Immature natural killer cell (primary cell): ENCODE measurements at places on chromosomes 7 and 10. TPM values are rescaled to one million over a fixed set of nuclear protein-coding genes. Genes with fewer than 3 reads are reported as not detected.
A peak's percentile ranks its signal among the peaks of the same experiment; 100 is the strongest.

DNA sequence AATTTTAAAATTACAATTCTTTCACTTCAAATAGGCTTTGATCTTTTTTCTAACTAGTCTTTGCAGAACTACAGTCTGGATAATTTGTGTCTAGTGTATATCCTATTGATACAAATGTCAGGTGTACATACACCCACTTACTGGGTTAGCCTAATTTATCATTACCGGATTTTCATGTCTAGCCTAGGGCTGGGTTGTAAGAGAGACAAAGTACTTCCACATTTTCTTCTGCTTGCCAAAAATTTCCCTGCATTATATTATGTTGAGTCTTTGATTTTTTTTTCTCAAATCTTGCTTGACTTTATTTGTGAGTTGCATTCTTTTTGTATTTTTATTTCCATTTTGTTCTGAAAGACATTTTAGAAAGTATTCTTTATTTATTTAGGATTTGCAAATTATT, 284.8 kb upstream of the FZD8 start:
- no peak overlapping the region for H3K27ac ChIP-seq
- no peak overlapping the region for H3K4me3 ChIP-seq
- no peaks in the 10 kb centered on the region for H3K36me3 ChIP-seq
- peaks cover 2% of the 10 kb centered on the region for H3K27me3 ChIP-seq
- no peak for DNase-seq

DNA sequence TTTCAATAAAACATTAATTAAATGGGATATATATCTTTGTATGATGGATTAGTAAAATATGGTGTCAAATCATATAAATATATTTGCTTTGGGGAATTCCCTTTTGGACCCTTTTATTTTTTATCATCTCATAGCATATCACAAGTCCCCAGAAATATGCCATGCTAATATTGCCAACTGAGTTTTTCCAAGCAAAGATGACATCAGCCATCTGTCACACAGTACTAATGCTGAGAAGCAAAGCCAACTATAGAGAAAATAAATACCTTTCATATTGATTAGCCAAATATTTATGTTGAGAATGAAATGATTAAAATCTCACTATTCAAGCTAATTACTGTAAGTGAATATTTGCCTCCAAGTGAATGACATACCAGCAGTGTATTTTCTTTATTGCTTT, 575.3 kb downstream of the ETV1 start:
- no peaks in the 10 kb centered on the region for H3K4me1 ChIP-seq
- H3K27ac ChIP-seq = no peak overlapping the region
- no peak overlapping the region for H3K4me3 ChIP-seq
- no peaks in the 10 kb centered on the region for H3K36me3 ChIP-seq
- DNase-seq = no peak
- H3K27me3 ChIP-seq = peaks cover 2% of the 10 kb centered on the region

DNA sequence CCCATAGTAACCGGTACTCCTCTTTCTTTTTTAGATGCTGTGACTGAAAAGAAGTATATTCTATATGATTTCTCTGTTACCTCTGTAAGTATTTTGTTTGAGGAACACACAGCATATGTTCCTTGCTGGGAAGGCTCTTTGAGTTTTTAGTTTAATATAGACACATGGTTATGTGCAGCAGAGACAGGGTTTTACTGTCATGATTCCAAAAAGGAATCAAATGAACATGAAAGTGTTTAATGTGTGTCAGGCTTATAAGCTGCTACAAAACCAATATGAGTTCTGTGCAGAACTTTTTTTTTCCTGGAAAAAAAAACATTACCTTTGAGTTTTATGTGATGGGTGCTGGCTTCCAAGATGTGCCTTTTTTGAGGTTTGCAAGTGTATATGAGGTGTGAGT, 50.4 kb downstream of the MGAM2 start:
- H3K27me3 ChIP-seq = no peaks in the 10 kb centered on the region
- no peak for DNase-seq
- no peaks in the 10 kb centered on the region for H3K4me1 ChIP-seq
- no peak overlapping the region for H3K27ac ChIP-seq
- no peak overlapping the region for H3K4me3 ChIP-seq

GRCh38 chr7:148148456-148148855, 442.1 kb upstream of the C7orf33 start:
- H3K27ac ChIP-seq = no peak overlapping the region
- H3K36me3 ChIP-seq = no peaks in the 10 kb centered on the region
- no peaks in the 10 kb centered on the region for H3K4me1 ChIP-seq
- H3K27me3 ChIP-seq = no peaks in the 10 kb centered on the region

DNA sequence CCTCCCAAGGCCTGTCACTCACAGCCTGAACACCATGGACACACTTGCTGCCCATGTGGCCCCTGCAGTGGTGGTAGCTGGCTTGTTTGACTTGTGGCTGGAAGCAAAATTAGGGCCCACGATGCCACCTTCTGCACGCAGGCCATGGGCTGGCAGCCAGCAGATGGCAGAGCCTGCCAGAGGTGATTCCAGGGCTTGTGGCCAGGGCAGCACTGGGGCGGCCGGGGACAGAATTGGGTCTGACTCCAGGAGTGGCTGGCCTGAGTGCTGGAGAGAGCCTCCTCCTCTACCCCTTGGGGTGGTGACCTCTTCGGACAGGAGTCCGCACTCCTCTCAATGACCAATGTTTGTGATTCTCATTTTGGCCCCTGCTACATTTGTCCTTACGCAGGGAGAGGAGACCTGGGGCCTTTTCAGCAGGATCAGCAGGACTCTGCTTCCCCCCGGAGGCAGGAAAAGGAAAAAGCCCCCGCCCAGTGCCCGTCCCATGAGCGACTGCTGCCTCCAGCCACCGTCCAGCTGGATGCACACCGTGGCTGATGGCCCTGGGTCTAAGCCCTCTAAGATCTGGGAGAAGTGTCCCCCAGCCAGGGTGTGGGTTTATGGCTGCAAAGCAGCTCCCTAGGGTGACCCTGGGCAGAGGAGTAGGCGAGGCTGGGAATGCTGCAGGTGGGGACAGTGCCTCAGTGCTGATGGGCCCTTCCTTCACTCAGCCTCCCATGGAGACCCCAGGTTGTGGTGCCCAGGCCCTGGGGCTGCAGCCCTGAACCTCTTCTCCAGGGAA, 26.5 kb downstream of the DNAJB12 start:
- peaks cover 31% of the 10 kb centered on the region for H3K27me3 ChIP-seq
- no peak for DNase-seq
- H3K4me3 ChIP-seq = peak overlapping the region; percentile 87
- peaks cover 88% of the 10 kb centered on the region for H3K4me1 ChIP-seq
- H3K36me3 ChIP-seq = no peaks in the 10 kb centered on the region

- peaks cover 2% of the 10 kb centered on the region for H3K27me3 ChIP-seq
- H3K4me3 ChIP-seq = no peak overlapping the region
- DNase-seq = no peak
- no peaks in the 10 kb centered on the region for H3K36me3 ChIP-seq
Observed at GRCh38 chr7:72037516-72037915, 374.6 kb downstream of the CALN1 start.

DNA sequence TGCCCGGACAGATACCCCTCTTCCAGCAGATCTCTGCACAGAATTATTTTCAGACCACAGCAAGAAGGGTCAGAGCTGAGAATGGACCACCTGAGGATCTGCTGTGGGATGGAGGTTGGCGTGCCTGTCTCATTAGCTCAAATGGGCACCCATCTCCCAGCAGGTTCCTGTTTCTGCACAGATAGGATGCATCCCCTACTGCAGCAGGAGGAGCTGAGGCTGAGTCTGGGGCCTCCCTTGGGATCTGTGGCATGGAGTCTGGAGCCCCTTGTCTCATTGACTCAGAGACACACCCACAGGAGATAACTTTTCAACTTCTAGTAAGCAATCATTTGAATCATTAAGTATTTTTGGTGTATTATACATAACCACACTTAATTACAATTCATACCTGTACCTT, 212.7 kb downstream of the ADK start:
- no peaks in the 10 kb centered on the region for H3K27me3 ChIP-seq
- H3K27ac ChIP-seq = no peak overlapping the region
- H3K4me1 ChIP-seq = no peaks in the 10 kb centered on the region
- no peak for DNase-seq

DNA sequence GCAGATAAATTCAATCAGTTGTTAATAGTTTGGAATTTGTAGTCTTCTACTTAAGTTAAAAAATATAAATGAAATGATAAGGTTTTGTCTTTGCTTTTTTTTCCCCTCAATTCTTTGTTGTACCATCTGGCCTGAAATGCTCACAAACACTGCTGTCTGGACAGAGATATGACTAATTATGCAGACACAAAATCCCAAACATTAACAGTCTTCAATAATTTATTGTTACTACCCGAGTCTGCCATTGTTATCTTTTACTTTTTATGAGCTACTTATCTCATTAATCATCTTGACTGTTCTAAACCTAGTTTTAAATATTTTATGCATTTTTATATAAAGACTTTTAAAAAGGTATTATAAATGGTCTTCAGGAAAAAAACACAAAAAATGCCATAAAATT, 64.7 kb upstream of the THSD7A start:
- H3K4me1 ChIP-seq = no peaks in the 10 kb centered on the region
- H3K27me3 ChIP-seq = no peaks in the 10 kb centered on the region
- DNase-seq = no peak

DNA sequence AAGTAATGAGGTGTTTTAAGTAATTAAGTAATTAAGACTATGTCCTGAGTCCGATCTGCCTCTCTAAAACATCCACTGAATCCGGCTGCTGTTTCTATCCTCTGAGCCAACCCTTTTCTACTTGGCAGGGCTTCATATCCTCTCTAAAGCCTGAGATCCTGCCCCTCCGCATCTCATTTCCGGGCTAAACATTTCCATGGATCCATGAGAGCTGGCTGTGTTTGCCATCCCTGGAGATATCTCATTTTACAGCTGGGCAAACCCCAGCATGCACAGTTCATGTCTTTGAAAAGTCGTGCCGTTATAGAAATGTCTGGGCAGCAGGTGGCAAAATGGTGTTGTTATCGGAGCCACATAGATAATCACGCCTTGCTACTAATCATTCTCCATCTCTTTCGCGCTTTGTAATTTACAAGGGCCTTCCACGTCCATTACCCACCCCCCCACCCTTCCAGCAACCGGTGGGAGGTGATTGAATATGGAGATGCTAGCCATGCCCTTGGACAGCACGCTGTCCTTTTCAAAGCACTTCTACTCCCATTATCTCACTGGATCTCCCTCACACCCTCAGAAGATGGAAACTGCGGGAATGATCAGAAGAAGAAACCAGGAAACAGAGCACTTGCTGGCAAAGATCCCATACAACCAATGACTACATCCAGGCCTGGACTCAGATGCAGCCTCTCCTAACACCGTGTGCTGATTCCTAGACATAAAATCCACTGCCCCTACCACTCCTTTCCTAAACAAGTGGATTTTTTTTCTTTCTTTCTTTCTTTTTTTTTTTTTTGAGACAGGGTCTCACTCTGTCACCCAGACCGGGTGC, 1189.2 kb downstream of the TYW1 start:
- no peak overlapping the region for H3K4me3 ChIP-seq
- H3K4me1 ChIP-seq = no peaks in the 10 kb centered on the region
- no peak overlapping the region for H3K27ac ChIP-seq
- H3K36me3 ChIP-seq = no peaks in the 10 kb centered on the region
- DNase-seq = no peak
- H3K27me3 ChIP-seq = peaks cover 5% of the 10 kb centered on the region

DNA sequence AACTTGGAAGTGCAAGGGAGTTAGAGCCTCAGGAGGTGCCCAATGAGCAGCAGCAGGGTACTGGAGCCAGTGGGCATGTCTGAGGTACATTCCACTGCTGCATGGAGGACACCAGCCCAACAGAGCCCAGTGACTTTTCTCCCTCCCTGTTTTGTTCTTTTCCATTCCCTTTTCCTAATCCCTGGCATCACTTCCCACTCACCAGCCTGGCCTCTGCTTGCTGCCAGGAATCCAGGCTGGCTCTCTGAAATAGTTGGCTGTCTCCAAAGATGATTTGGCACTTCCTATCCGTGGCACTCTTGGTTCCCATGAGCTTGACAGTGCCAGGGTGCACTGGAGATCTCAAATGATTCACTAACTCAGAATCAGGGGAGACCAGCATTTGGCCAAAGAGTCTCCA, 97.7 kb upstream of the ZPBP start:
- DNase-seq = no peak
- H3K4me1 ChIP-seq = no peaks in the 10 kb centered on the region
- no peak overlapping the region for H3K4me3 ChIP-seq
- no peak overlapping the region for H3K27ac ChIP-seq
- H3K36me3 ChIP-seq = no peaks in the 10 kb centered on the region

- H3K36me3 ChIP-seq = no peaks in the 10 kb centered on the region
- no peak for DNase-seq
- H3K4me3 ChIP-seq = peak overlapping the region; percentile 57
- H3K27me3 ChIP-seq = peaks cover 1% of the 10 kb centered on the region
- H3K4me1 ChIP-seq = peaks cover 90% of the 10 kb centered on the region
- peak overlapping the region; percentile 91 for H3K27ac ChIP-seq
Observed at GRCh38 chr10:125116041-125116649, 44.2 kb downstream of the CTBP2 start.

GRCh38 chr10:109882251-109883057, 40.9 kb downstream of the XPNPEP1 start:
- DNase-seq = no peak
- no peak overlapping the region for H3K4me3 ChIP-seq
- peaks cover 2% of the 10 kb centered on the region for H3K27me3 ChIP-seq
- peaks cover 28% of the 10 kb centered on the region for H3K36me3 ChIP-seq
- no peak overlapping the region for H3K27ac ChIP-seq

DNA sequence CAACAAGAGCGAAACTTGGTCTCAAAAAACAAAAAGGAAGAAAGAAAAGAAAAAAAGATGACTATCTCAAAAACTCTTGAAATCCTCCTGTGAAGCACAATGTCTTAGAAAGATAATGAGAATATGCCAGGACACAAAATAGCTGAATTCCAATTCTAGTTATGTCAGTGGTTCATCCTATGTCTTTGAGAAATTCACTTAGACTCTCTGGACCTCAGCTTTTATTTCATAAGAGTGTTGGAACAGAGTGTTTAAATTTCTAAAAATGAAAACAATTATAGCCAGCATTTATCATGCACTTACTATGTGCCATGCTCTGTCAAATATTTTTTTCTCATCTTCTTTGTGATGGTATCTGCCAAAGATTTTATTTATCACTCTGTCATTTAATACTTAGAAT, 13.3 kb upstream of the HYCC1 start:
- H3K4me3 ChIP-seq = no peak overlapping the region
- H3K4me1 ChIP-seq = no peaks in the 10 kb centered on the region
- H3K27me3 ChIP-seq = peaks cover 5% of the 10 kb centered on the region
- H3K27ac ChIP-seq = no peak overlapping the region

- peaks cover 5% of the 10 kb centered on the region for H3K27me3 ChIP-seq
- peak overlapping the region; percentile 90 for H3K27ac ChIP-seq
- no peak for DNase-seq
- peak overlapping the region; percentile 54 for H3K4me3 ChIP-seq
Observed at GRCh38 chr7:150403376-150404171, 24.4 kb downstream of the ZNF775 start.

Gene TSPAN15
- 2.4 TPM for polyA plus RNA-seq

Gene CTAGE15
- polyA plus RNA-seq = not detected

Gene TM9SF3
- 87.2 TPM for polyA plus RNA-seq

Gene ZNF503
- 0.07 TPM for polyA plus RNA-seq

Gene SLC29A4
- polyA plus RNA-seq = not detected
